ENCODE measurements at places on chromosomes 12 and 14. TPM values are rescaled to one million over a fixed set of nuclear protein-coding genes. Genes with fewer than 3 reads are reported as not detected.
A peak's percentile ranks its signal among the peaks of the same experiment; 100 is the strongest.

DNA sequence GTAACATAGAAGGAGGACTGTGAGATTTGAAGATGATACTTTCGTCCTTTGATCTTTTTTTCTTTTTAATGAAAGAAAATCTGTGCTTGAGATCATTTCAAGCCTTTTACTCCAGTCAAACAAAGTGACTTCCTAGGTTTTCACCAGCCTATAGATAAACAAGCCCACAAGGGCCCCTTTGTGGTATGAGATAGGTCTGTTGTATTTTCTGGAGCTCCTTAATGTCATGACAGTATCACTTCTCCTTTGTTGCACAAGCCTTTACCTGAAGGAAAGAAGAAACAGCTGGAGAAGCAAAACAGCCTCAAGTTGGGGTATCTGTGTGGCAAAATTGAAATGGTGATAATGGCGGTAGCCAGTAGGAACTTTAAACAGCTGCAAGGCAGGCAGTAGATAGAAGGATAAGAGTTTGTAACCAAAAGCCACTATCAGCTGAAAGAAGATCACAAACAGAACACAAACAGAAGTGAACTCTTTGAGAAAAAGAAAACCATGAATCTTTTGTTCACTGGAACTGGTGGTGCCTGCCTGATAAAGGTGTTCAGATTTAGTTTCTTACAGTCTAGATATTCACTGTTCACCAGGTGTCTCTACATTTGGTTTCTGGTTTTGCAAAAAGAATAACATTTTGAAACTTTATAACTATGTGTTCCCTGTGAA is 96.8 kb downstream of the LGR5 start:
- DNase-seq, result no peak

SAMD15 gene
- total RNA-seq, result 0.77 TPM

DNA sequence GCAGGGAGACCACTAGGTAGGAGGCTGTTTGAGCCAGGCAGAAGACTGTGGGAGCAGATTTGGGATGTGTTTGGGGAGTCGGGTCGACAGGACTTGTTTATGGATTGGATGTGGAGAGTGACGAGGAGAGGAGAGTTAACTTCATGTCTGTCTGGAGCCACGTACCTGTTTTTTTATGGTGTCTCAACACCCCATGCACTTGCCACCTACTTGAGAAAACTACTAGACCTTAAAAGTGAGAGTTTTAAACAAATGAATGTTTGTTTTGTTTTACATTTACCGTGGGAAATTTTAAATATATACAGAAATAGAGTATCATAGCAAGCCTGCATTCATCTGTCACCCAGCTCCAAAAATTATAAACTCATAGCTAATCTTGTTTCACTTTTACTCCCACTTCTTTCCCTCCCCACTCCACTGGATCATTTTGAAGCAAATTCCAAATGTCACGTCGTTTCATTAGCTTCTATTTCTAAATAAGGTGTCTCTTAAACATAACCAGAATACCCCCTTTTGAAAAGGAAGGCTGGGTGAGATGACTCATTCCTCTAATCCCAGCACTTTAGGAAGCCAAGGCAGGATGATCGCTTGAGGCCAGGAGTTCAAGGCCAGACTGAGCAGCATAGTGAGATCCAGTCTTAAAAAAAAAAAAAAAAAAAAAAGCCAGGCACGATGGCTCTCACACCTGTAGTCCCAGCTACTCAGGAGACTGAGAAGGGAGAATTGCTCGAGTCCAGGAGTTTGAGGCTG is 136.2 kb downstream of the ANO6 start:
- no peak for DNase-seq

DNA sequence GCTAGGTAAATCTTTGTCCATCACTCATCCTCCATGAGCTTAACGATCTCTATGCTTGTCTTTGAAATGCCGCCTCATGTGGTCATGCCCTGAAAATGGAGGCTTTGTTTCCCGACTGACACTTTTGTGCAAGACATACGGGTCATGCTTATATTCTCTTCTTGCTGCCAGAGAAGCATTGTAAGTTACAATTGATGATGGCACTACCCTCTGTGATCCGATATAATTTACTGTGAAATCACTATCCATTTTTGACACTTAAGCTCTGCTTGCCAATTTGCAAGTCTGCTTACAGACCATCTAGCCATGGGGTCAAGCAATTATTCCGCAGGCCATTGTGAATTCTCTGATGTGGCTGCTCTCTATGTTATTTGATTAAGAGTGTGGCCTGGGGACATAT is 650.0 kb downstream of the FLRT2 start:
- DNase-seq, result no peak

- DNase-seq, result no peak
Observed at GRCh38 chr14:79749065-79749464, 462.2 kb downstream of the DIO2 start.

DNA sequence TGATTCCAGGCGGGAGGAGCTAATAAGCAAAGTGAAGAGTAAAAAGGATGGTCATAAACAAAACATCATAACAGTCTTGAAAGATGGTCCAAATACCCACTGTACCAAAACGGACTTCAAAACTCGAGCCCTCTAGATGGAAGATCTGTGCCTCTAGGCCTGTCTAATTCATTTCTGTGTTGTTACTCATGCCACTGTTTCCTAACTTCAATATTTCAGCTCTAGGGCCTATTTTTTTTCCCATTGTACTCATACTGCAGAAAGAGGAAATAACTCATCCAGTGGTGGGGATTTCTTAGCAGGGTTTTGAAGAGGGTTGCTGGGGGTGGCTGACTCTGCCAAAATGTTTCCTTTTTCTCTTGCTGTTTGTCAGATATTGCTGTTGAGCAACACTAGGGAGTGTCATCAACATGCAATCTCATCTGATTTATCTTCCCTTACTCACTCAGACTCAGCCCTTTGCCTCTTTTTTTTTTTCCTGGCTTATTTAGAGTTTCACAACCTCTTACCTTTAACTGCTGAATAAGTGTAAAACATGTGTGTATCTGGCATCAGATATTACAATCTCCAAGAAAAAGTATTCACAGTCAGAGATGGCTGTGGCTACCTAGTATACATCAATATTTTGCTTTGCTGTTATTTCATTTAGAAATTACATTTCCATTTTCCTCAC is 189.6 kb downstream of the DUSP6 start:
- DNase-seq, result peak; percentile 41

E2F7 gene
- total RNA-seq, result 0.07 TPM

DNA sequence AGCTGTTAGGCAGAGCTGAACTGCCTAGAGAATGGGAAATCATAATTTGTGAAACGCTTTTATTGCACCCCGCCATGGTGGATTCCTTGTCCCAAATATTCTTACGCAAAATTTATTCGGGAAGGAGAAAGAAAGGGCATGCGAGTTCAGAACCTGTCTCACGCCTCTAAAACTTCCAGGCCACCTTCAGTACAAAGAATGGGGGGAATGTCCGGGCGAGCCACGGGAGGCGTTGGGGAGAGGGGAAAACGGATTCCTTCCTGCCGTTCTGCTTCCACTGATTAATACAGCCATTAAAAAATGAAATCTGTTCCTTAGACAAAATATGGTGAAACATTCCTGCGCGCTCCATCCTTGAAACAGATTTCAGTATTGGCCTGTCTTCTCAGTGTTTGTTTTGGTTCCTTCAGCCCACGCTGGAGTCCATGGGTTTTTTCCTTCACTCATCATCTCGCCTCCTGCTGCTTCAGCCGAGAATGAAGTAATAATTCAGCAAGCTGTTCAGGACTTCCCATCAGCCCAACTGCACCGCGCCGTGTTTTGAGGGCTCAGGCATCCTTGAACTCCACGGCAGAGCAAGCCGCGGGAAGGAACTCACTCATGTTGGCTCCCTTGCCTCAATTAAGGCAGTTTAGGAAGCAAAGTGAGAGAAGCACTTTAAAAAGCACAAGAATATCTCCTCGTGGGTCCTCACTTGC is 47.7 kb upstream of the CDKN3 start:
- DNase-seq, result peak; percentile 63

- DNase-seq, result no peak
Observed at GRCh38 chr12:95721320-95721719, 69.2 kb downstream of the NTN4 start.

VASH1 gene
- 14.0 TPM for total RNA-seq

INHBC gene
- total RNA-seq, result not detected

DNA sequence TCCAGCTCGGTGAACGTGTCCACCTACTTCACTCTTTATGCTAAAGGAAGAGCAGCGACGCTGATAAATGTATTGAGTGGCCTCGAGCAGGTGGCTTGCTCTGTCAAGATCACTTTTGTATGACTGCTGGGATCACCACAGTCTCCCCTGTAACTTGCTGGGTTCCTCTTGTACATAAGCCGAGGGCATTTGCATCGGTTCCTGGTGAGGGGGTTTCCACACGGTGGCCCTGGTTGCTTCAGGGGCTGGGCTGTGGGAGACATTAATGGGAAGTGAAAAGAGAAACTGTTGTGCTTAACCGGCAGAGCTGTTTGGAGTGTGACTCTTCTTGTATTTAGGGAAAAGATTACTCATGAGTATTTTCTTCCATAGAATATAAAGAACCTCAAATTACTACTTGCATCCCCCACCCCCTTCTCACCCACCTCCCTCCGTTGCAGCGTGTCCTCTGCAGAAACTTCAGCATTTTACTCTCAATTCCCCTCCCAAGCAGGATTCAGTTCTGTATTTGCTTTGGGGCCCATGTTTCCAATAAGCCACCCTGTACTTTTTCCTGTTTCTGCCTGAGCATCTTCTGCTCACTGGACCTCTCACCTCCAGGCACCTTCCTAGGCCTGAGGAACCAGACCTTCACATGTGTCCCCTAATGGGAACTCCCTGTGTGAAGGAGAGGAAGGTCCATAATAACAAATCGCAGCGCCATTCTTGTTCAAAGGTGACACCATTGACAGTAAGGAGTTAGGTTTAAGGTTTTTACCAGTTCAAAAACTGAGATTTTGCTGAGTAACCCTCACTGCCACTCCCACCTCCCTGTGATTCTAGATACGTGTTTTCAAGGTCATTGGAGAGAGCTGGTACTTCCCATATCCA is 187.0 kb downstream of the ETV6 start:
- no peak for DNase-seq

All from left ventricle myocardium superior (tissue), 1 donor.